ENCODE measurements at places on chromosomes 12 and 14.

DNA sequence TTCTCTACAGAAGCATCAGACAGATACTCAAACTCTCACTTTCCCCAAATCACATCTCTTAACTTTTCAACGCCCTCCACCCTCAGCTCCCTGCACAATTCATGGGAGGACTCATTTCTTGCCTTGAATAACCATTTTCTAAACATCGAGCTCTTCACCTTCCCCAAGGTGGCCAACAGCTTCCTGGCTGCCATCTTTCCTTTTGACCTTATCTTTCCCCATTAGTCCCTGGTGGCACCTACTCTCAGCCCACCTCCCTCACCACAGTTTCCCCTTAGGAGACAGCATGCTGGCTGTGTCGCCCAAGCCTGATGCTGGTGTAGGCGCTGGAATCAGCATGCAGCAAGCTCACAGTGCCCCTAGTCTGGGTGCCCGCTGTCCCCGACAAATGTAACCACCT, 8.4 kb upstream of the OAS1 start:
- H3K36me3 ChIP-seq, result no peaks in the 10 kb centered on the region
- H3K27me3 ChIP-seq, result peaks cover 37% of the 10 kb centered on the region
- no peaks in the 10 kb centered on the region for H3K4me1 ChIP-seq
- H3K27ac ChIP-seq, result no peak overlapping the region
- no peak for DNase-seq
- no peak overlapping the region for H3K4me3 ChIP-seq

DNA sequence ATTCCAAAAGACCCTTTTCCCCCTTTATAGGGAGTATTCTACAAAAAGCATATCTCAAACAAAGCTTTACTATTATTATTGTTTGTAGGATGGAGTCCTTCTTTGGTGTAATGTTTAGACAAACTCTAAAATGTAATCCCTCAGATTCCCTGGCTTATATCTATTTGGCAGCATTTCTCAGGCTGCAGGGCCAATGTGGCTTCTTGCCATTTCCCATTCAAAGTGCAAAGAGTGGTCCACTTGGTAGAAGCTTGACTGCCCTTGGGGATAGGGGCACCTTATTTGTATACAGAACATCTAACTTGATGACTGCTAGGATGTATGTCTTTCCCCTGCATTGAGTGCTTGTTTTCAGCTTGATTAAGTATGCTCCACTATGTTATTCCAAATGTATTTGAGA, 242.7 kb downstream of the PRKD1 start:
- no peak overlapping the region for H3K4me3 ChIP-seq
- H3K4me1 ChIP-seq, result peaks cover 29% of the 10 kb centered on the region
- no peak for DNase-seq
- H3K27ac ChIP-seq, result no peak overlapping the region
- H3K27me3 ChIP-seq, result no peaks in the 10 kb centered on the region

DNA sequence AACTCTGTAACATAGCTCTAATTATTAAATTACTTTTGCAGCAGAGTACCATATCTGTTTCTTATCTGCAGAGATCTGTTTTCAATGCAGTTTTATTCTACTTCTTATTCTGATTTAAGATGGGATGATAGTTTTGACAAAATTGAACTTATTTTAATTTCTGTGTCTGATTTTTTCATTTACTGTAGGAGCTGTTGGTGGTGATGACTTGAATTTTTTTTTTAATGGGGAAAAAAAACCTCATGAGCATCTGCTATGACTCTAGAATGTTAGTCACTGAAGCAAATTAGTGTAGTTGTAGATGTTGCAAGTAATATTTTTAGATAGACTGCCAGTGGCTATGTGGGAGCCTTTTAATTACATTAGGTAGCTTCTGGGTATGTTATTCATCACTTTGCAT, 23.4 kb downstream of the DNM1L start:
- H3K4me3 ChIP-seq, result no peak overlapping the region
- peaks cover 9% of the 10 kb centered on the region for H3K4me1 ChIP-seq
- H3K36me3 ChIP-seq, result peaks cover 9% of the 10 kb centered on the region
- DNase-seq, result no peak
- no peak overlapping the region for H3K27ac ChIP-seq
- H3K27me3 ChIP-seq, result no peaks in the 10 kb centered on the region

GRCh38 chr12:31651893-31652521, 7.5 kb upstream of the ETFBKMT start:
- H3K27me3 ChIP-seq, result no peaks in the 10 kb centered on the region
- H3K36me3 ChIP-seq, result no peaks in the 10 kb centered on the region
- H3K4me3 ChIP-seq, result no peak overlapping the region
- DNase-seq, result no peak
- no peak overlapping the region for H3K27ac ChIP-seq

- peaks cover 6% of the 10 kb centered on the region for H3K4me1 ChIP-seq
- H3K27ac ChIP-seq, result no peak overlapping the region
- no peak overlapping the region for H3K4me3 ChIP-seq
- DNase-seq, result no peak
These were observed 2.4 kb upstream of the WIF1 start for GRCh38 chr12:65123435-65124063.
